Activated CD8-positive, alpha-beta memory T cell treated with anti-CD3 and anti-CD28 coated beads for 1 hour (primary cell): ENCODE measurements at places on chromosomes 12 and 14.

DNA sequence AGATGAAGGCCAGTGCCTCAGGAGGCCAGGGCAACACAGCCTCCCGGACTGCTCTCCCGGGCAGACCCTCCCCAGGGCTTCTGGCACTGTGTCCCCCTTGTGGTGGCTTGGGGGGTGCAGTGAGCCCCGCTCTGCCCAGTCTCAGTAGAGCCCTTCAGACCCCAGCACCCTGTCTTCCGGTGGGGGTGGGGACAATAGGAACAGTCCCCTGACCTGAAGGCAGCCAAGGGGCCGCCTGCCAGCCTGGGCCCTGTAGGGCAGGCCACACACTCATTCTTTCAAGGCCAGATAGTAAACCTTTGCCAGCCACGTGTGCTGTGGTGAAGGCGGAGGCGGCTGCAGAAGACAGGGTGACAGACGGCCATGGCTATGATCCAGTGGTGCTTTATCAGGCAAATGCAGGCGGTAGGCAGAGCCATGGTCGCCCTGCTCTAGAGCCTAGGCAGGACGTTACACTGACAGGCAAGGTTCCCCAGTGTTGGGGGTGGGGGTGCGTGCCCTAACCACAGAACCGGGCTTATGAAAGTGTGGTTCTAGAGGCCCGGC, 15.0 kb downstream of the ZFYVE21 start:
- no peak for DNase-seq

- DNase-seq, result no peak
Measured at GRCh38 chr12:90925562-90925961, 29.4 kb downstream of the CCER1 start.

- no peak for DNase-seq
Measured at GRCh38 chr12:62166525-62166924, 93.7 kb upstream of the USP15 start.

- DNase-seq, result no peak
Measured at GRCh38 chr12:495466-495865, 35.7 kb downstream of the B4GALNT3 start.

DNA sequence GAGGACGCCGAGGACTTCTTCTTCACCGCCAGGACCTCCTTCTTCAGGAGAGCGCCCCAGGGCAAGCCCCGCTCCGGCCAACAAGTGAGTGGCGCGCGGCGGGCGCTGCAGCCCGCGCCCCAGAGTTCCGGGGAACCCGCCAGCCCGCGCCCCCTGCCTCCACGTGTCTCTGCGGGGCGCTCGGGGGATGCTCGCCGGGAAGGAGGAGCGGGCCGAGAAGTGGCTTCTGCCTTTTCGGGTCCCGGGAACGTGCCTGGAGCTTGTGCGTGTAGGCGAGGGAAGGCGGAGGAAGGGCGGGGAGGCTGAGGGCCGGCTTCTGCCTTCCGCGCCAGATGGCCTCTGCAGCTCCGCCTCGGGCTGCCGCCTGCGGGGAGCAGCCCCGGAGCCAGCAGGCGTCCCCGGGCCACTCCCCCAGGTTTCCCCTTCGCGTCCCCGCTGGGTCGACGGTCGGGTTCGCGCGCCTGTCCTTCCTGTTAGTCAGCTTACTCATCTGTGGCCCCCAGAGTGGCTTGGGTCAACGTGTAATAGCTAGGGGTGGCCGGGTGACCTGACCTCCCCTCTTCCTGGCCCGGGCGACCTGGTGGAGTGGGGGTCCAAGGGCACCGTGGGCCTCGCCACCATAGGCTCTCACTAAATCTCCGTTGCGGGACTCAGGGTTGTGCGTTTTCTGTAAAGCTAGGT, 505 bp downstream of the RASSF3 start:
- DNase-seq, result peak; percentile 54

DNA sequence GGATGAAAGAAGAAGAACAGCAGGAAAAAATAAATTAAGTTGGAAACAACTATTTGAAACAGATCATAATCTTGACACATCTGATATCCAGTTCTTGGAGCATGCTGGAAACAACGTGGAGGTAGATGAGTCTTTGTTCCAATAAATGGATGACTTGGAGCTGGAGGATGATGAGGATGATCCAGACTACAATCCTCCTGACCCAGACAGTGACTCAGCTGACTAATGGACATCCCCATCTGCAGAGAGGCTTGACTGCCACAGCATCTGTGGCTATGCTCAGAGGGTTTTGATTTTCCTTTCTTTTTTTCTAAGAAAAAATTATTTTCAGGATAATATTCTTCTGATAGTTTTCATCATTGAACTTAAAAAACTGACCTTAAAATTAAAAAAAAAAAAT, 6.2 kb upstream of the ZDHHC17 start:
- DNase-seq, result no peak

- DNase-seq, result no peak
Measured at GRCh38 chr12:12201274-12201758, 65.5 kb downstream of the LRP6 start.

DNA sequence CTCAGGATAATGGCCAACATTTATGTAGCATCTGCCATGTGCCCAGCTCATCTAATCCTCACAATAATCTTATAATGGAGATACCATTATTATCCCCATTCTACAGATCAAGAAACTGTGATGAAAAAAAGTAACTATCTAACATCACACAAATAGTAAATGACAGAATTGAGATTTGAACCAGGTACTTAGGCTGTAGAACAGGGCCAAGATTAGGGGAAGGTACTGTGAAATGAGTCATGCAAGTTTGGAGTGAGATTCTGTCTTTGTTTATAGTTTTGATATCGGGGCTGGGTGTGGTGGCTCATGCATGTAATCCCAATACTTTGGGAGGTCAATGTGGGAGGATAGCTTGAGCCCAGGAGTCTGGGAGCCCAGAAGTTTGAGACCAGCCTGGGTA, 1.3 kb upstream of the GNPTAB start:
- no peak for DNase-seq
